ENCODE measurements at places on chromosomes 5 and 9. TPM values are rescaled to one million over a fixed set of nuclear protein-coding genes. Genes with fewer than 3 reads are reported as not detected.

DNA sequence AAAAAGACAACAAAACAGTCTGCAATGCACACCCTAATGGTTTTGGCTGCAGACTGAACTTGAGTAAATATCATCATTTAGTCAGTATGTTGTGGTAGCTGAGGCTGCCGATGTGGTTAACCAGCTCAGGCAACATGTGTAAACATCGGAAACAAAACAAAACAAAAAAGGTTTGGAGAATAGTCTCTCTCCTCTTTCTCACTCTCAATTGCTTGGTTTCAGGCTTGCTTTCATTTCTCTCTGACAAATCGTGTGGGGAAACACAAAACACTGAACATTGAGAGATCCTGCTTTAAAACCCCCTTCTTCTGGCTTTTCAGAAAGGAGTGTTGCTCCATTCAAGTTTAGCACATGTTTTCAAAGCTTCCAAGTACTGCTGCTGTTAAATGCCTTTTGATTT is 453.3 kb downstream of the BNC2 start:
- peak; percentile 21 for DNase-seq
- H3K27ac ChIP-seq, result no peak overlapping the region
- H3K4me1 ChIP-seq, result no peaks in the 10 kb centered on the region
- no peak overlapping the region for H3K4me3 ChIP-seq

GRCh38 chr5:17477043-17477442 is 21.0 kb upstream of the TAF11L2 start:
- no peaks in the 10 kb centered on the region for H3K27me3 ChIP-seq
- no peaks in the 10 kb centered on the region for H3K4me1 ChIP-seq
- no peak for DNase-seq
- H3K27ac ChIP-seq, result no peak overlapping the region
- H3K36me3 ChIP-seq, result no peaks in the 10 kb centered on the region

DNA sequence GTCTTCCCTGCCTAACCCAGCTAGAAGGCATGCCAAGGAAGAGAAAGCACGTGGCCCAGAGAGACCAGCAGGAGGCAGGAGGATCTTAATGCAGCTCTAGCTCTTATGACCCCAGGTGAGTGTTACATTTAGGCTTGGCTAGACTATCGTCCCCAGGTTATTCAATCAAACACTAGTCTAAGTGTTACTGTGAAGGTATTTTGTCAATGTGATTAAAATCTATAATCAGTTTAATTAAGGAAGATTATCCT is 483.7 kb downstream of the BNC2 start:
- H3K4me1 ChIP-seq, result peaks cover 6% of the 10 kb centered on the region
- H3K4me3 ChIP-seq, result no peak overlapping the region
- H3K36me3 ChIP-seq, result no peaks in the 10 kb centered on the region
- no peak for DNase-seq

- H3K4me1 ChIP-seq, result no peaks in the 10 kb centered on the region
- peaks cover 30% of the 10 kb centered on the region for H3K36me3 ChIP-seq
- no peak for DNase-seq
- H3K27me3 ChIP-seq, result no peaks in the 10 kb centered on the region
- H3K4me3 ChIP-seq, result no peak overlapping the region
- H3K27ac ChIP-seq, result no peak overlapping the region
Observed at GRCh38 chr9:131186622-131187021, 61.2 kb downstream of the NUP214 start.

DNA sequence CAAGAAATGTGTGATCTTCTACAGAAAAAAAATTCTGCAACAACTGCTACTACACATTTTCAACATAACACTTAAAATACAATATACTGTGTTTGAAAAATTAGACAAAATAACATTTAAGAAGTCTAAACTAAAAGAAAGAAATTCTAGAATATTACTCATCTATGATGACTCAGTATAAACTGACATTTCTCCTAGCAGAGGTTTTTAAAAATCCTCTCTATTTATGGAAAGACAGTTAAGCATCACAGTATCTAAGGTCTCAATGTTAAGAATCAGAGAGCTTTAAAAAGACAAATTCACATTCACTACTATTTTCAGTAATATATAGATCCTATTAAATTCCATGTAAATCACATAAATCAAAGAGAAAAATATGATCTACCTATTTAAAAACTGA is 61.3 kb downstream of the NR2F1-AS1 start:
- H3K27ac ChIP-seq, result no peak overlapping the region
- peaks cover 7% of the 10 kb centered on the region for H3K4me1 ChIP-seq
- peaks cover 7% of the 10 kb centered on the region for H3K36me3 ChIP-seq
- no peaks in the 10 kb centered on the region for H3K27me3 ChIP-seq
- no peak overlapping the region for H3K4me3 ChIP-seq

DNA sequence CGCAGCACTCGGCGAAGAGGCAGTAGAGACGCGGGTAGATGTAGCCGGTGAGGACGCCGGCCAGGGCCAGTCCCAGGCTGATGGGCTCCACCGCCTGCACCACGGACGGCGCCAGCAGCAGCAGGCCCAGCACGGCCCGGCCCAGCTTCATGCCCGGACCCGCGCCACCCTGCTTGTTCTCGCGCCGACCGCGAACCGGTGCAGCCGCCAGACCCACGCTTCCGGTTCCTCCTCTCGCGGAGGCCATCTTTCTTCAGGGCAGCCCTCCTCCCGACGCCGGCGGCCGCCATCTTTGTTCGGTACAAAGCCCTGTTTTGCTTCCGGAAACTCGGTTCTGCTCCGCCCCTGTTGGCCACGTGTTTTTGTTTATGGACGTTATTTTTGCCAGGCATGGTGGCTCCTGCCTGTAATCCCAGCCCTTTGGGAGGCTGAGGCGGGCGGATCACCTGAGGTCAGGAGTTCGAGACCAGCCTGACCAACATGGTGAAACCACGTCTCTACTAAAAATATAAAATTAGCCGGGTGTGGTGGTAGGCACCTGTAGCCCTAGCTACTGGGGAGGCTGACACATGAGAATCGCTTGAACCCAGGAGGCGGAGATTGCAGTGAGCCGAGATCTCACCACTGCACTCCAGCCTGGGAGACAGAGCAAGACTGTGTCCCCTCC is at the start of gene TOR1A:
TOR1A (minus strand) TSS at position 202 of the 667 bp plus-strand sequence; CDS start at position 151, 51 bp downstream.
- H3K4me3 ChIP-seq, result peak within 1 kb of the TSS; percentile 93
- no peaks in the 10 kb centered on the region for H3K27me3 ChIP-seq
- H3K27ac ChIP-seq, result peak within 1 kb of the TSS; percentile 82
- peaks cover 11% of the 10 kb centered on the region for H3K4me1 ChIP-seq

DNA sequence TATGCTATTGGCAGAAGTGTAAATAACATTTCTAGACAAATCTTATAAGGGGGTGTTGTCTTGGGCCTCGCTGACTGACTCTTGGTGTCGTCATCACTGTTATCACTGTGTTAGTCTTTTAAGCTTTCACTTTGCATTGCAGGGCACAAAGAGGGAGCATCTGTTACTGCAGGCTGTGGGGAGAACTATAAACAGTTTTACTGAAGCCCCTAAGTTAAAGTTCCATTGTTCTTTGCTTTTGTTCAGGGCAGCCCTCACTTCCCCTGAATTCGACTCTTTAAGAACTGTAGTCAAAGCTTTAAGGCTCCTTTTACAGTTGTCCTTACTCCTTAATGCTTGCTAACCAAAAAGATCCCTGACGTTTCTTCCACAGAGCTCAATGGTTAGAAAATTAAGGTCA is 605.0 kb downstream of the RAB3C start:
- peaks cover 39% of the 10 kb centered on the region for H3K4me1 ChIP-seq
- no peak for DNase-seq
- H3K36me3 ChIP-seq, result no peaks in the 10 kb centered on the region
- no peaks in the 10 kb centered on the region for H3K27me3 ChIP-seq
- H3K4me3 ChIP-seq, result peak overlapping the region; percentile 23

GRCh38 chr5:155665361-155665760 is 651.8 kb downstream of the KIF4B start:
- no peaks in the 10 kb centered on the region for H3K4me1 ChIP-seq
- no peak overlapping the region for H3K27ac ChIP-seq

- no peaks in the 10 kb centered on the region for H3K27me3 ChIP-seq
- no peaks in the 10 kb centered on the region for H3K4me1 ChIP-seq
- no peak for DNase-seq
- no peak overlapping the region for H3K4me3 ChIP-seq
Observed at GRCh38 chr5:39977066-39977655, 552.4 kb upstream of the DAB2 start.

GRCh38 chr9:127050152-127050551 is 72.3 kb downstream of the ANGPTL2 start:
- H3K36me3 ChIP-seq, result no peaks in the 10 kb centered on the region
- DNase-seq, result no peak
- no peak overlapping the region for H3K27ac ChIP-seq
- no peaks in the 10 kb centered on the region for H3K27me3 ChIP-seq
- peaks cover 43% of the 10 kb centered on the region for H3K4me1 ChIP-seq
- H3K4me3 ChIP-seq, result no peak overlapping the region

GRCh38 chr9:6152788-6153187 is 62.8 kb upstream of the IL33 start:
- no peaks in the 10 kb centered on the region for H3K27me3 ChIP-seq
- H3K36me3 ChIP-seq, result no peaks in the 10 kb centered on the region
- no peaks in the 10 kb centered on the region for H3K4me1 ChIP-seq
- H3K4me3 ChIP-seq, result no peak overlapping the region
- no peak overlapping the region for H3K27ac ChIP-seq

- no peak for DNase-seq
- no peaks in the 10 kb centered on the region for H3K27me3 ChIP-seq
- peaks cover 100% of the 10 kb centered on the region for H3K4me1 ChIP-seq
Observed at GRCh38 chr9:127968042-127968441, 12.7 kb downstream of the EEIG1 start.

DNA sequence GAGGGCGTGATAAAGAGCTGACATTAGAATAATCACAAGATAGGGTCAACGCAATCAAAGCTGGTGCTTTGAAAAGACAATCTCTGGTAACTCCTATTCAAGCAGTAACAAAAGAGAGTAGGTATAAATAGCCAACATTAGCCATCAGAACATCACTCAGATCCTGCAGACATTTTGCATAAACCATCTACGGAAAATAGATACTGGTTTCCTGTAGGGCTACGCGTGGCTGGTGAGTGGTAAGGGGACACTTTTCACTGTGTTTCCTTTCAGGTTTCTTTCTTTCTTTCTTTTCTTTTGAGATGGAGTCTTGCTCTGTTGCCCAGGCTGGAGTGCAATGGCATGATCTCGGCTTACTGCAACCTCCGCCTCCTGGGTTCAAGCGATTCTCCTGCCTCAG is 22.3 kb downstream of the TTF1 start:
- H3K27me3 ChIP-seq, result no peaks in the 10 kb centered on the region
- no peak overlapping the region for H3K27ac ChIP-seq
- no peak overlapping the region for H3K4me3 ChIP-seq
- peaks cover 83% of the 10 kb centered on the region for H3K36me3 ChIP-seq

DNA sequence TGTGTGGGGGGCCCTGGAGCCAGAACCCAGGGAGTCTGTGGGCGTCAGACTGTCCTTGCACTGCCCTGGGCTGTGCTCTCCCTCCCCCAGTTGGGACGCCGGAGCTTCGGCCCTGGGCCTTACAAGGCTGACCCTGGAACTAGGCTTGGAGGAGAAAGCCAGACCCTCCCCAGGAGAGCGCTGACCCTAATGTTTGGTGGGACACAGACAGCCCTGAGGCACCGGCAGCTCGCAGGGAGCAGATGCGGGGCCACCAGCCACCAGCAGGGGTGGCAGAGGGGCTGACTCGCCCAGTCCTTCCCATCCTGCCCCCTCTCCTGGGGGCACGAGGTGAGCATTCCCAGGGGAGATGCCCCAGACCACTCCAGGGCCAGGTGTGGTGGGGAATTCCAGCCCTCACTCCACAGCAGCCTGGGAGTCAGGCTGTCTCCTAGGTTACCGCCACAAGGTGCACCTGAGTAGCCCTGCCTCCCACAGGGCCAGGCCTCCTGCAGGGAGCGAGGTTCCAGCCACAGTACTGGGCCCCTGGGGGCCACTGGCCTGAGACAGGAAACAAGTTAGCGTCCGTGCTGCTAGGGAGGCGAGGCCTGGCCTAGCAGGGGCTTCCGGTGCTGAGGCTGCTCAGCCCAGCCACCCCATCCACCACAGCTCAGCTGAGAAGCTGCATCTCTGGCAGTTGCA is 134.6 kb downstream of the OLFM1 start:
- H3K27me3 ChIP-seq, result no peaks in the 10 kb centered on the region
- no peak for DNase-seq
- H3K4me1 ChIP-seq, result peaks cover 4% of the 10 kb centered on the region
- H3K36me3 ChIP-seq, result no peaks in the 10 kb centered on the region

DNA sequence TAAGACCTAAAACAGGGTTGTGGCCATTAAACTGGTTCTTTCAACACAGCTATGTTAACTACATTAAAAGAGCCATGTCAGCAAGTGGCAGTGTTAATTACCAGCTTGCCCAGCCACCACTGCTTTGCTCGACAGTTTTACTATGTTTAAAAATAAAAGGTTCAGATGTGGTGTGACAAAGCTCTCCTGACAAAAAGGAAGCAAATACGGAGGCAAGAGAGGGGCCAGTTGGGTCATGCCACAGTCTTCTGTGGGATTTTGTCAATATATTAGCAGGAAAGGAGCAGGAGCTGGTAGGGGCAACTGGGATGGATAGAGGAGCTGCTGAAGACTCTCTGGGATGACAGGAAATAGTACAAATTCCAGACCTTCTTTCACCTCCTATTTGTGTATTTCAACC is 113.5 kb upstream of the PCA3 start:
- H3K36me3 ChIP-seq, result peaks cover 7% of the 10 kb centered on the region
- H3K27ac ChIP-seq, result peak overlapping the region; percentile 22
- H3K27me3 ChIP-seq, result no peaks in the 10 kb centered on the region
- no peak overlapping the region for H3K4me3 ChIP-seq

DNA sequence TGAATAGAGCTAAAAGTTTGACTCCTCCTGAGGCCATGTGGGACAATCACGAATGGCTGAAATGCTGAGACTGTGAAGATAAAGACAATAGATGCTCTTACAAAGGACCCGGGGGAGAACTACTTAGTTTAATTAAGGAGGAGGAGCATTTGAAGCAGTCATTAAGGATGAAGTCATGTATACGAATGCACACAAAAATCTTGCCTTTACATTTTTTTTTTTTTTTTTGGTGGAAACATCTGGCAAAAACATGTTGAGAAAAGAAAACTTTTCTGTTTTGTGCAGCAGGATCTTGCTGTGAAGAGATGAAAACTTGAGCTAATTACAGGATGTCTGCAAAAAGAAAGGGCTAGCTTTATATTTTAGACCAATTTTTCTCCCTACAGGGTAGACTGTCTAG is 42.3 kb upstream of the NR3C1 start:
- no peaks in the 10 kb centered on the region for H3K4me1 ChIP-seq
- no peak for DNase-seq
- H3K27me3 ChIP-seq, result no peaks in the 10 kb centered on the region
- no peak overlapping the region for H3K27ac ChIP-seq
- no peaks in the 10 kb centered on the region for H3K36me3 ChIP-seq

DNA sequence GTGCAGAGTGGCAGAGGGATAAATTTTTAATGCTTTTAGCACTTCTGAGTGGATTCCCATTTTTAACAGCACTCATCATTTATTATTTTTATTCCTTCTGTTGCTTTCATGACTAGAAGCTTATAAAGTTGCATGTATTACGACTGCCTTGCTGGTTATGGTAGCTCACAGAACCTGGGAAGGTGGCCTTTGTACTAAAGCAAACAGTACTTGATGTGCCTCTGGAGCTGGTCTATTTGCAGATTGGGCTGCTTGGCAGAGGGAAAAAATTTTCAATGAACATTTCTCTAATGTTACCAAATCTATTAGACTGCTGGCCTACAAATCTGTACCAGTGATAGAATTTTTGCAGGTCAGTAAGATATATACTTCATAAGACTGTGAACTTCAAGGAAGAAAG is 274.5 kb upstream of the C9orf72 start:
- H3K27ac ChIP-seq, result no peak overlapping the region

SLC6A18 gene
- not detected for total RNA-seq

TLX3 gene
- not detected for total RNA-seq

ARHGEF28 gene
- total RNA-seq, result 22.0 TPM

SPATA31C1 gene
- not detected for total RNA-seq

ARL14EPL gene
- not detected for total RNA-seq

SHC3 gene
- 4.0 TPM for total RNA-seq

HSD17B3 gene
- 0.83 TPM for total RNA-seq

Data from esophagus muscularis mucosa (tissue), 4 donors.